Posterior vena cava (tissue), 2 donors: ENCODE measurements at places on chromosomes 11 and 22. TPM values are rescaled to one million over a fixed set of nuclear protein-coding genes. Genes with fewer than 3 reads are reported as not detected.

The CATSPERZ gene
- 1.4 TPM for total RNA-seq

The FAM111B gene
- 1.0 TPM for total RNA-seq

- DNase-seq, result no peak
These were observed 314.5 kb upstream of the ANO3 start for GRCh38 chr11:26017322-26017860.

DNA sequence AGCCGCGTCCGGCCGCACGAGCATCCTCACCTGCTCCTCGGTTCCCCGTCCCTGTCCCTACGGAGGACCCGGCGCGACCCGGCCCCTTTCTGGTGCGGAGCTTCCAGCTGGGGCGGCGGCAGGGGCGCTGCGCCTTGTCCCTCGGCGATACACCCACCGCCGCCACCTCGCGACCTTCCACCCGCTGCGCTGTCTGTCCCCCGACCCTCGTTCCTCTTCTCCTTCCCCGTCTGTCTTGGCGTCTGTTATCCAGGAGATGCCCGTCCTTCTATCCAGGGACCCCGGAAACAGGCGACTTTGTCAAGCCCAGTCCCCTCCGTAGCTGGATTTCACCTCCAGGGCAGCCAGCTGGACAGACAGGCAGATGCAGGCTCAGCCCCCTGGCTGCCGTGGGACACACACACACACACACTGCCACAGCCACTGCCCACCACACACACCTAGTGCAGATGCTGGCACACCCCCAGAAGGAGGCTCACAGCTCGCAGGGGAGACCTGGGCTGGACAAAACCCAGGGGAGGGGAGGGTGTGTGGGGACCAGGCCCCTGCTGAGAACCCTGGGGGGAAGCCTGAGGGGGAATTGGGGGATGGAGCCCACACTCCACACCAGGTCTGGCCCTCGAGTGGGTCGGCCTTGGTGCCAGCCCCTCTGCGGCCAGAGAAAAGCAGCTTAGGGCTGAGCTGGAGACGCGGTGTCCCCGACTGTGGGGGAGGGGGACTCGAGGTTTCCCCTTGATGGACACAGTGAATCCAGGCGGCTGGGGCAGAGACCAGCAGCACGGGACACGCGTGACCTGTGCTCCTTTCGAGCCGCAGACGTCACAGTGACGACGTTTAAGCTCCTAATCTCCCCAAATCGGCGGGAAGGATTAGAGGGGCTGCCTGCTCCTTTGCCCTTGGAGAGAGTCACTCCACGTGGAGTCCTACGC is 788 bp downstream of the DRD4 start:
- DNase-seq, result peak; percentile 77

The CSF2RB gene
- 7.7 TPM for total RNA-seq

DNA sequence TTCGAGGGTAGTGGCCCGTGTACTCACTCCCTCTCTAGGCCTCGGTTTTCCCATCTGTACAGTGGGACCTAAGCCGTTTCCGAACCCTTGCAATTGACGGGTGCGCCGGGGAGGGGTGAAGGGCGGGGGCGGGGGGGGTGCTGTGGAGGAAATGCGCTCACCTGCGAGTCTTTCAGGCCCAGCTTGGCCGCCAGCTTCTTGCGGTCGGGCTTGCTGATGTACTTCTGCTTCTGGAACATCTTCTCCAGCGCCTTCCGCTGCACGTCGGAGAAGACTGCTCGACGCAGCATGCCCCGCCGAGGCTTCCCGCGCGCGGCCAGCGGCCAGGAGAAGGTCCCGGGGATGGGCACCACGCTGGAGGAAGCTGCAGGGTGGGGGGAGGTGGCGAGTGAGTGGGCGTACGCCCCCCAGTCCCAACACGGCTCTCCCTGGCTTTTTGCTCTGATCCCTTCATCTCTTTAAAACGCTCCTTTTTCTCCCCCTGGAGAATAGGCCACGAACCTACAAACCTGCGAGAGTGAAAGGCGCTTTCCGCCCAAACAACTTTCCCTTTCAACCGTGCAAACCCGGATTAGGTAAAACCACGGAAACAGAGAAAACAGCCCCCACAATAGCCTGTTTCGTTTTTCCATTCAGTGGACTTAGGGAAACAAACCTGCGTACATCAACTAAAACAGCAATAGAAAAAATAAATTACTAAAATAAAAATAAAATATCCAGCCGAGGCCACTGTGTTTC is 3.2 kb downstream of the DBX1 start:
- no peak for DNase-seq

DNA sequence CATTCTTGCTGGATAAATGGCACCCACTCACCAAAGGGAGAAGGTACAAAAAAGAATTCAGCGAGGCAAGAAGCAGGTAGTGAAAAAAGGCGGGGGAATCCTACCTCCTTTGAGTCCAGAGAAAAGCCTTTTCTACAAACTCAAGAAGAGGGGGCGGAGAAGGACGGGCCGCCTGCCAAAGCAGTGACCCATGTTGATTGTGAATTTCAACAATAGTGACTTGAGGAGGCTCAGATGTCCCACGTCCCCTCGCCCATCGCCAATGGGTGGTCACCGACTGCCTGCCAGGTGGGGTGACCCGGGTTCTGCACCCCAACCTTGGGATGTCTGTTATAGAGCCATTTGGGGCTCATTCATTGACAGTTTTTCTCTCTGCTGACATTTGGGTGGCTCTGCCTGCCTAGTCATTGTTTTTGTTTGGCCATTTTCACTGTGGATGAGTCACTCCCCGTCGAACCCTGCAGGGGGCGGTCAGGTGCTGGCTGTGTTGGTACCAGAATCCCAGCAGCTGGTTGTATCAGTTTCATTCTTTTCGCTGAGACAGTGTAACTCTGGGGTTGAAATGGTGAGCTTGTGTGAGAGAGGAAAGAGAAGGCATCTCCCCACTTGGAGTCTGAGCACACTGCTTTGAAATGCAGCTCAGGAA is 163.4 kb upstream of the NCAM1 start:
- peak; percentile 77 for DNase-seq

DNA sequence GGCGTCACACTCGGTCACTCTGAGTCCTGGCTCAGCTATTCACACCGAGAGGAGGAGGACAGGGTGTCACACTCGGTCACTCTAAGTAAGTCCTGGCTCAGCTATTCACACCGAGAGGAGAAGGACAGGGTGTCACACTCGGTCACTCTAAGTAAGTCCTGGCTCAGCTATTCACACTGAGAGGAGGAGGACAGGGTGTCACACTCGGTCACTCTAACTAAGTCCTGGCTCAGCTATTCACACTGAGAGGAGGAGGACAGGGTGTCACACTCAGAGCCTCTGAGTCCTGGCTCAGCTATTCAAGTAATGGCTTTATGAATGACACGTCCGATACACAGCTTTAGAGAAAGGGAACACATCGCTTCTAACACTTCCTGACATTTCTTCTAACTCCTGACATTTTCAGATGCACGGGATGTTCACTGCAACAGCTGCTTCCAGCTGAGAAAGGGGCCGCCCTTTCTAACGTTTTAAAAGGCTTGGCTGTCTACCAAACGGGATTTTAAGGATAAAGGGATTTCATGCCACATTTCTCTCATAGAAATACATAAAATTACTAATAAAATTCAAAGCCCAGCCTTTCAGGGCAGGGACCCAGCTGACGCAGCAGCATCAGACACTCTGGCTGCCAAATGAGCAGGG is 28.1 kb downstream of the DRD4 start:
- no peak for DNase-seq

DNA sequence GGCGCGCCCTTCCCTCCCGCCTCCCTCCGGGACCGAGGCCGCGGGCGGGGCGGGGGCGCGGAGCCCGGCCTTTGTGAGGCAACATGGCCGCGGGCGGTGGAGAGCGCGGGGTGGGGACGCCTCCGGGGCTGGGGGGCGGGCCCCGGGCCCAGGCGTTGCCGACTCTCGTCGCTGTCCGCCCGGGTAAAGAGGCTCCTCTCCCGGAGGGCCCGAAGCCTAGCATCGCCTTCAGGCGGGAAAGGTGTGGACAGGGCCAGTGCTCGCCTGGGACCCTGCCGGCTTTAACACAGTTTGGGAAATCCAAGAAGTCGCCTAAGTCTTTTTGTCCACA is 369 bp downstream of the DGCR8 start:
- peak; percentile 88 for DNase-seq

GRCh38 chr11:1218256-1218787 is 4.5 kb upstream of the MUC5B start:
- DNase-seq, result peak; percentile 48

The OR52E8 gene
- total RNA-seq, result not detected

GRCh38 chr22:23822101-23822671 is 16.6 kb downstream of the DERL3 start:
- DNase-seq, result no peak

GRCh38 chr11:64093233-64094039 is 57.7 kb downstream of the FLRT1 start:
- no peak for DNase-seq

The EIF4ENIF1 gene
- total RNA-seq, result 26.0 TPM

The PDGFB gene
- 8.1 TPM for total RNA-seq

DNA sequence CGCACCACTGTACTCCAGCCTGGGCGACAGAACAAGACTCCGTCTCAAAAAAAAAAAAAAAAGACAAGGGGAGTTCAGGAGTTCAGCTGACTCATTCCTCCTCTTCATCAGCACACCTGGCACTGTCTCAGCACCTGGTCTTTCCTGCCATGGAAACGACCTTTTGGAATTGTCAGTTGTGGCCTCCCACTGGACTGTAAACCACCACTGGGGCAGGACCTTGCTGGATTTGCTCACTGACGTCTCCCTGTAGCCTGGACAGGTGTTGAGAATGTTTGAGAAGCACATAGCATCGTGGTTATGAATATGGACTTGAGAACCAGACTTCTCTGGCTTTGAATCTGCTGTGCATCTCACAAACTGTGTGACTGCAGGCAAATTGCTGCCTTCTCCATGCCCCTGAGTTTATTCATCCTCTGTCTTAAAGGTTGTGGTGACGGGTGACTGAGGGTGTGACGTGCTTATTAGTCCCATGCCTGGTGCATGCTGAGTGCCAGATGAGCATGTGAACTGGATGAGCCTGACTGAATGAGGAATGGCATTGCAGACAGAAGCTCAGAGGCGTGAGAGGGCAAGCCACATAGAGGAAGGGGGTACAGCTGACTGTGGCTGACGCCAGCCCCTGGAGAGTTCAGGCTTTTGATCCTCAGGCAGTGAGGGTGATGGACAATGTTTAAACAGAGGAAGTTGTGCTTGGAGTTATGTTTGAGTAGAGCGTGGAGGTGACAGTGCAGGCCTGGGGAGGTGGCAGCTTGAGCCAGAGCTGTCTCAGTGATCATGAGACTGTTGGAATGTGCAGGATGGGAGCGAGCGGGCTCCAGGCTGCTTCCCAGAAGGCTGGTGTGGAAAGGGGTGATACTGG is 12.7 kb downstream of the TOM1 start:
- DNase-seq, result peak; percentile 38

DNA sequence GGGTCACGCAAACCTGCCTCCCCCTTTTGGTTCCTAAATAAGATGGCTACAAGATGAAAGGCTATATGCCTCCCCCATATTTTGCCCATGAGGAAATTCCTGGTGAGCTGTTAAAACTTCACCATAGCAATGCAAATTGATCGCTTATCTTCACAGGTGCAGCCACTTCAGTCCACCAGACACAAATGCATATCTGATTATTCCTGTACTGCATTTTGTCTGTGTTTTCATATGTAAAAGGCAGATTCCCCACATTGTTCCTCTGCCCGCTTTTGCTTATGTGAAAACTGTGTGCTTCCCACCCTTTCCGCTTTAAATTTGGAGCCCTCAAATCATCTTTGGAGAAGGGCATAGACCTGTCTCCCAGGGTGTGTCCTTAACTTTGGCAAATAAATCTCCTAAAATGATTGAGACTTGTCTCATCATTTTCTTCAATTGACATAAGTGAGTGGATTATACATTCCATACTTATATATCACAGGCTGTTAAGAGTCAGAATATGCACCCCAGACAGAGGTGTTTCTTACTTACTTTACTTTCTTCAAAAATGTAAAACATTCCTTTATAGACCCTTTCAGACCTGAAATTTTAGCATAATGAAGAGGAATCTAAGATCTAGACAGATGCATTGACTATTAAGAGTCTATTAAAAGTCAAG is 116.4 kb downstream of the CASP12 start:
- DNase-seq, result no peak
